ENCODE measurements at places on chromosomes 2 and 18.

DNA sequence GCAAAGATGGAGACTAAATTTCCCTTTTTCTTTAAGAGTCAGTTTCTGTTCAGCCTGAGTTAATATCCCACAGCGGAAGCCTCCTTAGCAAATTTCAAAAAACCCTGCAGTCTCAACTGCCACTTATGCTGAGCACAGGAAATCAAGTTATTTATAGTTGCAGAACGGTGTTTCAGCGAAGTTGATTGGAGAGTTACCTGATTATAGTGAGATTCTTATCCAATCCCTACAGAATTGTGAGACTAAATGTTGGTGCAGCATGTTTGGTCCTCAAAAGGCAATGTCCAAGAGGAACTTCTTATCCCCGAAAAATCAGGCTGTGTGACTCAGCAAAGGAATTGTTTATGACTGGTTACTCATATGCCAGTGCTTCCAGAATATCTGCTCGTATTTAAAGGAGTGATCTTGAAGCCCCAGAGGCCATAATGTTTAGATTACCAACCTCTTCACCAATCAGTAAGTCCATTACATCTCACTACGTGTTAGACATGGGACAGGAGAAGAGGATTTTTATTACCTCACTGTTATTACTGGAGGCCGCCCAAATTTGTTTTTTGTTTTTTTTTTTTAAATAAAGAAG, 67.9 kb downstream of the LRRFIP1 start:
- DNase-seq, result no peak

GRCh38 chr18:79525556-79526467, 130.1 kb downstream of the NFATC1 start:
- DNase-seq, result peak; percentile 48

DNA sequence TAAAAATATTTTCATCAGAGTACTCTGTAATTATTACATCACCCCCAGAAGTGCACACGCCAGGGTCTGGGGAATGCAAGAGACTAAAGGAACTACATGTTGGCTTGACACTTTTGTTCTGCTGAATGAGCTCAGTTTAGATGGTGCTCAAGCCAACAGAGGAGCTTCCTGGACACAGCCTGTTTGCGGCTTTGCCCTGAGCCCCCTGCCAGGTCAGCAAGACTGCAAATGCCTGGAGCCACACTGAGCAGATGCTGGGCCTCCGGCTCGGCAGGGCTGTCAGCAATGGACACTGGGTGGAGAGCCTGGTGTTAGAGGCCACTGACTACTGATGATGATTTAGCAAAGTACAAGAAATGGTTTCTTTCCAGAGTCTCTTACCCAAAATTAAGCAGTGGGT, 31.9 kb downstream of the PTPN18 start:
- DNase-seq, result peak; percentile 24

DNA sequence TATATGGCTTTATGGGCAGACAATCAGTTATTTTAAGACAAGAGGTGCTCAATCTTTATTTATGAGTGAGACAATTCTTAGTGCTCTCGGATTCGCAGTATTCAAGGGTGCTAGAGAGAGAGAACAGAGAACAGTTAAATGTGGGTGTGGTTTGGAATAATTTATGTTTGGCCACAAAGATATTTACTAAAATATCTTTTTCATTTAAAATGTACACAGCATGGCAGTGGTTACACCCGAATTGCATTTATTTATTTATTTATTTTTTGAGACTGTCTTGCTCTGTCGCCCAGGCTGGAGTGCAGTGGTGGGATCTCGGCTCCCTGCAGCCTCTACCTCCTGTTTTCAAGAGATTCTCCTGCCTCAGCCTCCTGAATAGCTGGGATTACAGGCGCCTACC, 109.2 kb downstream of the CDCA7 start:
- DNase-seq, result no peak

DNA sequence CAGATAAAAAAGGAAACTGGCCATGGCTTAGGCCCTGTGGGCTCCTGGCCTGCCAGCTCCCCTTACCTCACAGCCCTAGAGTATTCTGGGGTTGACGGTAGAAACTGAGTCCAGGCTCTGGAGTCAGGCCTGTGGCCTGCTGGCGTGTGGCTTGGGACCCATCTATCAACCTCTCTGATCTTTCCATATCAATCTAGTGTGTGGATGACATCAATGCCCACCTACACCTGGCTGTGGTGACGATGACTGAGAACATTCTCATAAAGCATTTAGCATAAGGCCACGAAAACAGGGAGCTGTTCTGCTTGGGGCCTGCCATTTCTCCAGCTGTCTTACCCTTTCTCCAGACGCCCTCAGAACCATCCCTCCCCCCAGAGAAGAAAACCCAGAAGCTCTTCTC, 17.9 kb downstream of the PCARE start:
- no peak for DNase-seq

- no peak for DNase-seq
Observed at GRCh38 chr2:7692657-7693161, 775.5 kb downstream of the RNF144A start.

DNA sequence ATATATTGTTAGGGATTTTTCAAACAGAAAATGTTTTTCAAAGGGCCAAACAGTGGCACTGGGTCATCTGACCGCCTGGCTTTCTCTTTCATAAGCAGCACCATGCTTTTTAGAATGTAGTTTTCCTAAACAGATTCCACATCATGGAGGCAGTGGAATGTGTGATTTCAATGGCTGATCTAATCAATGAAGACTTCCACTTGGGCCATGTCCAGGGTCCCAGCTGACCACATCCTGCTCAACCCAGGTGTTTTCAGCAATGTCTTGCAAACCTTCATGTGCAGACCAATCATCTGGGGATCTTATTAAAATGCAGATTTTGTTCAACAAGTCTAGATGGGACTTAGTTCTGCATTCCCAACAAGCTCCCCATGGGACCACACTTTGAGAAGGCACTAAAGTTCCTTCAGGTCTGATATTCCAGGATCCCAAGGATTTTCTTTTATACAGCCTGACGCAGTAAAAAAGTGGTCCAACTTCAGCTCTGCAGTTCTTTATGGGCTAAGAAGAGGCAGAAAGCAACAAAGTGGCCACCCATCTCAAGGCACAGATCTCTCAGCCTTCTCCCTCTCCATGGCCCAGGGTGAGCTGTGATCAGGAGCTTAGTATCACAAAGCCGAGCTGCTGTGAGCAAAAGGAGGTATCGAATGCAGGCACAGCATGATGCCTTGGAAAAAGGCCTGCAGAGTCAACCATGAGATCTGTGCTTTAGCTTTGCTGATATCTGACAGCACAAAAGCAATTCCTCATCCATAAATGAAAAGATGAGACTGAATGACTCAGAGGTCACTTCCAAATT, 3.7 kb downstream of the ALKAL2 start:
- no peak for DNase-seq

GRCh38 chr2:6747433-6747832, 118.3 kb downstream of the CMPK2 start:
- DNase-seq, result no peak

GRCh38 chr2:219001577-219002394, 8.6 kb upstream of the CRYBA2 start:
- peak; percentile 98 for DNase-seq

DNA sequence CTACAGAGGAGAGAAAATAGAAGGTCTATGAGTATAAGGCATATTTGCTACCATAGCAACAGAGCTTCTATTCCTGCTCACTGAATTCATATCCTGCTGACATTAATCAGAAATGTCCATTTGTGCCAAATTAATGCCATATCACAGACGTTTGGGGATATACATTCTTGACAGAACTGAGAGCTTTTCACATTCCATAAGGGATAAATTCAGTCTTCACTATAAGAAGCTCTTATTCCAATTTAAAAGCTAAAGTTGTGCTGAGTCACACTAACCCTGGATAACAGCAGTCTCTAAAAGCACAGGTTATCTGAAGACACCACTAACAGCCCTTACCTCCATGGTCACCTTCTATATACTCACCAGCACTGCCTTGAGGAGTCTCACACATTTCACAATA, 178.1 kb downstream of the RAB3GAP1 start:
- DNase-seq, result no peak

GRCh38 chr2:223971731-223972130, 14.5 kb downstream of the MRPL44 start:
- DNase-seq, result no peak

GRCh38 chr2:238696331-238696730, 151.6 kb upstream of the TWIST2 start:
- no peak for DNase-seq

GRCh38 chr2:78051480-78051879, 529.3 kb upstream of the LRRTM4 start:
- no peak for DNase-seq

- peak; percentile 87 for DNase-seq
Observed at GRCh38 chr2:142130111-142131009, 456 bp downstream of the LRP1B start.

- DNase-seq, result no peak
Observed at GRCh38 chr2:226115832-226116200, 683.8 kb downstream of the IRS1 start.

- DNase-seq, result no peak
Observed at GRCh38 chr2:101706819-101707177, 9.3 kb downstream of the MAP4K4 start.

- no peak for DNase-seq
Observed at GRCh38 chr18:50666536-50666935, 106.6 kb downstream of the MAPK4 start.

DNA sequence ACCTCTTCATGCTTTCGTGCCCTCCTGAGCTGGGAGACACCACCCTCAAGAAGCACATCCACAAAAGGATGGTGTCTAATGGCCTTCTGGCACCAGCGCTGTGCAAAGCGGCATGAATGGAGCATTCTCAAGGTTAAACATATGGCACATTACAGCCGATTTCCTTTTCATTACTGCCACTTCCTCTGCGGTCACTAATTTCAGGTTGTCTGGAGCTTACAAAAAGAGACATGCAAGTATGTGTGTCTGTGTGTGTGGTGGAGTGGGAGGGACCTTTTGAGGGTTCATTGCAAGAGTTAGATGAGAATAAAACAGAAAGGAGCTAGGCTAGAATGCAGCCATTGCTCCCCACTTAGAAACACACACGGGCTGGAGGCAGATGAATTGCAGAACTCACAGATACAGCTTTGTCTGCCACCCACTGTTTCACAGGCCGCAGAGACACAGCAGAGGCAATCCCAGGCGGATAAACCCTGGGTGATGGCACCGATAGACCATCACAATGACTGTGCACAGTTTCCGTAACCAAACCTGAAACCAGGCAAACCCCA, 76.0 kb downstream of the TGIF1 start:
- DNase-seq, result peak; percentile 51

GRCh38 chr18:75531851-75532459, 104.5 kb upstream of the SMIM21 start:
- DNase-seq, result no peak

DNA sequence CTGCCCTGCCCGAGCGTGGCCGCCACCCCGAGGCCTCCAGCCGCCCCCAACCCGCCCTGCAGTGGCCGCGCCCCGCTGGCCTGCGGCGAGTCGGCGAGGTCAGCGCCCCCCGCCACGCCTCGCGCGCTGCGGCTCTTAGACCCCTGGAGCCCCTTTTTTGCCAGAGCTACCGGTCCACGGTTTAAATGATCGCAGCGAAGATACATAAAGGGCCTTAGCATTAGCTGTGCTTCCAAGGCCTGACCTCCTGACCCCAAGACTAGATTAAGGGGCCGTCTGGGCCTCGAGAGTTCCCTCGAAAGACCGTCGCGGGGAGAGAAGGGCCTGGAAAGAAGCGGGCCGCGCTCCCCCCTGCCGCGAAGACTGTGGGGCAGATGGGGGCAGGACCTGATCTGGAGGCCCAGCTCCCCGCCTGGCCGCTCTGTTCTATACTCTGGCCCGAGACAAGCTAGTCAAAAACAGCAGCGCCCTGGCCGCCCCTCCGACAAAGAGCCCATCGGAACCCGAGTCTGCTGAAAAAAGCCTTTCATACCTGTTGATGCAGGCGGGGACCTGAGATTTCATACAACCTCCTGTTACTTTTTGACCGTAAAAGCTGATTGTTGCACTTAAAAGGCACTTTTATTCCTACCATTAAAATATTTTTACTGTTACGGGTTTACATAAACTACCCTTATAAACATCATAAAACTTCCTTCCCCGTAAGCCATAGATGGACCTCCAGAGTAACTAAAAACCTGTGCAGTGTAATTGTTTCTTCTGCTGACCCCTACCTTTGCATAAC, 68.7 kb upstream of the PSMD14 start:
- DNase-seq, result no peak

- DNase-seq, result no peak
Observed at GRCh38 chr2:10305254-10305635, 2.5 kb downstream of the HPCAL1 start.

DNA sequence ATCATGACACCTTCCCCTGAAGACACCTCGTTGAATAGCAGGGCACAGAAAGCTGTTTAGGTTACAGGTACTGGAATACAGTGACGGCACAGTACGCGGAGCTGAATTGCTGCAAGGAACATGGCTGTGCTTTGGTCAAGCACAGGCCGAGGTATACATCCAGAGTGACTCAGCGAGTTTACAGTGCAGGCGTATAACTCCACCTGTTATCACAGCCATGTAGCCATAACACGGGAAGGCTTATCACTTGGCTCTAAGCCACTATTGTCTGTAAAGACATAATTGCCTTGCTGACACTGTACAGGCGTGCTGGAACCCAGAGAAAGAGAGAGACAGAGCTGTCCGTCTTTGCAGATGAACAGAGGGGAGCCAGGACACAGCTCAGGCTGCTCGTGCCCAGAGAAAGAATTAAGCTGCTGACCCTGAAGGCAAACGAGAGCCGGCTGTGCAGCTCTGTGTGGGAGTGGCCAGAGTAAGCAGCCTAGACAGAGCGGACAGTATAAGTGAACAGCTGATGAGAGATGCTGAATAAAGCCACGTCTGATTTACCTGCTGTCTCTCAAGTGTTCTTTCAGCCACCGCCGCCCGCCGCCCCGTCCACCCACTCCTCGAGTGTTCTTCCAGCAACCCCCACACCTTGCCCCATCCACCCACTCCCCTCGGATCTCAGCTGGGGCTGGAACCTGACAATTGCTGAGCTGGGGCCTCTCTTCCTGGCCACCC, 87.3 kb upstream of the PPP1CB start:
- DNase-seq, result no peak

DNA sequence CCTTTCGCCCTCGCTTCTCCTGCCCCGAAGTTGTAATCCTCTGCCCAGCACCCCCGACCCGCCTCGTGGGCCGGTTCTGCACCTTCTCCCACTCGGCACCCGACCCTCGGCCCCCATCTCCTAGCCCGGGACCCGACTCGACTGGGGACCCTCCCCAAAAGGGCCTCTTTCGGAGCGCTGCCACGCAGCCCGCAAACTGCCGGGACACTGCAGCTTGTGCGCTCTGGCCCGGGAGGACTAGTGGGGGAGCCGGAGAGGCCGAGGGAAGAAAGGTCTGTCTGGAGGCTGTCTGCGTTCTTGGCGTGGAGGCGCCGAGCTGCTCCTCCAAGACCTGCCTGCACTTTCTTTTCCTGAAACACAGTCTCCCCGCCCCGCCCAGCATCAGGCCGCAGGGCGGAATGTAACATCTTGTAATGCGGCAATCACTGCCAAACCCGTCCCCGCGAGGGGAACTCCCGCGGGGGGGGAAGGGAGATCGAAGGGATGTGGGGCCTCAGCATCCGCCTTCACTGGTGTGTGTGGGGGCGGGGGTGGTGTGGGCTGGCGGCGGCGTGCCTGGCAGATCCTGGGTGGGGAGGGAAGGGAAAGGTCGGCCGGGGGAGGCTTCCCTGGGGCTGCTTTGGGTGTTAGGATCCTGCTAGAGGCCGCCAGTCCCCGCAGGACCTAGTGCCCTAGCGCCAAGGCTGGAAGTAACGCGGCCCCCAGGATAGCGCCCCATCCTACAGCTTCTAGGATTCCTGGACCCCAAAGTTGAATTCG, 7.4 kb downstream of the DLX2 start:
- peak; percentile 18 for DNase-seq

All from NCI-H526 (cell line).